ENCODE measurements at places on chromosomes 2 and 18.

- DNase-seq: no peak
Measured at GRCh38 chr2:10242451-10242850, 60.3 kb upstream of the HPCAL1 start.

DNA sequence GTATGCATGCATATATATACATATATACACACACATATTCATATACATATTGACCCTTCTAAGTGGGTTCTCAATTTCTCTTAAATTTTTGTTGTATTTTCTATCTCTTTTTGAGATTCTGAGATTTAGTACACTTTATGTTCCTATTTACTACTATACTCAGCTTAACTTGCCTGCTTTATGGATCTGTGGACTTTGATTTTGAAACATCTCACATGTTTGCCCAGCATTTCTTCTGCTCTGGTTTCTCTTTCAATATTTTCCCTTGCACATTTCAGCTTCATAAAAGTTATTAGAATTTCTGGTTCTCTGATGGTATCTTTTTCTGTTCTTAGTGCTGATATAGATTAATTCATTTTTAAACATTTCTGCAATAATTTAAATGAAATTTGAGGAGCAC is 380.6 kb downstream of the SPAG16 start:
- DNase-seq: no peak

DNA sequence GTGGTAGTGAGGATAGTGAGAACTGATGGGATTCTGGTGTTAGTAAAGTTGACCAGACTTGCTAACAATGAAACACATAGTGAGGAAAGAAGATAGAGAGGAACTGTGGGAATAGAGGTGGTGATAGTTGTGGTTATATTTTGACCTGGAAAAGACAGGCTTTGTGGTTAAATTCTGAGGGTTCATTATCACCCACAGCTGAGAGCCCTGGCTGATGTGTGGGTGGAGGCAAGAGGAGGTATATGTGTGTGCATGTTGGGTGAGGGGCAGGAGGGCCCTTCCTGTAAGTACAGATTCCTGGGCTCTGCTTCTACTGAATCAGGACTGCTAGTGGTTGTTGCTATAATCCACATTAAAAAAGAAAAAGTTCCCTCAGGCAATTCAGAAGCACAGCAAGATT is 26.2 kb upstream of the TMEM163 start:
- no peak for DNase-seq

- no peak for DNase-seq
Measured at GRCh38 chr18:49189772-49190171, 239.0 kb upstream of the SMAD7 start.

DNA sequence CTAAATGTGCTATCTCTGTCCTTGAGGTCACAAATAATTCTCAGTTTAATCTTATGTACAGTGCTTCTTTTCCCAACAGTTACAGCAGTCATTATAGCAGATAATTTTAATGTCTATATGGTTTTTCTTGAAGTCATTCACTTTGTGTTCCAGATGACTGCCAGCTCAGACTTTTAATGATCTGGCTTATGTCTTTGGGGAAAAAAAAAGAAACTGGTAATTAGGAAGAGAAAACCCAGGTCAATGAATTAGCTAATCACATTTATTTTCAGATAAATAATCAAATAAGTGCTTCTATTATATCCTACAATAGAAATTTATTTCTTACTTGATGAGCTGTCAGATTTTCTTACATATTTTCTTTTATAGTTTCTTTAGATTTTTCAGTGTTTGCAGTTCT is 96.0 kb downstream of the COMMD1 start:
- DNase-seq: no peak

DNA sequence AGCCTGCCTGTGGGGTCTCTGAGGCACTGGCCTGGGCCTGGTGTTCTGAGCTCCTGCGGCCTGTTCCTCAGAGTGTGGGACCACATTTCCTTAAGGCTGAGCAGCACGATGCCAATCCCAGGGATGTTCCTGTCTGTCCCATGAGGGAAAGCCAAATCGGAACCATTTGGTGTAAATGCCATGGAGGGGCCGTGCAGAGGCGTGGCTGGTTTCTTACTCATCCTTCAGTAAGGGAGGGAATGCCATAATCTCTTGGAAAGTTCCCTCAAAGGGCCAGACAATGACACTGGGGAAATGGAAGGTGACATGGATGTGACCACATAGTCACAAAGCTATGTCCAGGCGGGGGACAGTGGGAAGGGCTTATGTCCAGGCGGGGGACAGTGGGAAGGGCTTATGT is 14.4 kb upstream of the PTMA start:
- DNase-seq: no peak

DNA sequence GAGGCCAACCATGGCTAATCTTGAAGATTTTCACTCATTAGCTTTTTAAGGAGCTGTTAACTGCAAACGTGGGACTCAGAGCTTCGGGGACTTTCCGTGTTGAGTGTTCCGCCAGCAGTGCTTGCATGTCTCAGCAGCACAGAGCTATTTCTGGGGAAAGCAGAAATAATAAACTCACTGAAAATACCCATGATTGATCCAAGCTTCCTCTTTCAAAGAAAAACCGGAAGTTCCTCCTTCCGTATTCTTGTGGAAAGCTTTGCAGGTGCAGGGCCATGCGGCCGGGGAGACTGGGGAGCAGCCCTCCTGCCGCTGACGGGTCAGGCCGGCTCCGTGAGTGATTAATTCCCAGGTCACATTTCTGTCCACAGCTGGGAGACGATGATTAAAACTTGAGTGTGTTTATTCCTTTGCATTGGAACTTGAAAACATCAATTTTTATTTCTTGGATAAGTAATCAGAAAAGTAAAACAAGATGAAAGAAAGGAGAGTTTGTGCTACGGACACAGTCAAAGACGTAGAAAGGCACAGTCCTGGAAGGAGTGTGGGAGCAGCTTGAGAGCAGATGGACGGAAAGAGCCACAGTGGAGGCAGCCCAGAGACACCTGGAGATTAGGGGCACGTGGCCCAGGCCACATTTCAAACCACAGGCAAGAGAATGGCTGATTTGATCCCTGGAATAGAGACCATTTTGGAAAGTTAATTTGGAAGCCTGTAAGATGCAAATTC is 54.2 kb upstream of the CTDP1 start:
- DNase-seq: no peak

- DNase-seq: no peak
Measured at GRCh38 chr2:885230-886071, 65.2 kb upstream of the SNTG2 start.

DNA sequence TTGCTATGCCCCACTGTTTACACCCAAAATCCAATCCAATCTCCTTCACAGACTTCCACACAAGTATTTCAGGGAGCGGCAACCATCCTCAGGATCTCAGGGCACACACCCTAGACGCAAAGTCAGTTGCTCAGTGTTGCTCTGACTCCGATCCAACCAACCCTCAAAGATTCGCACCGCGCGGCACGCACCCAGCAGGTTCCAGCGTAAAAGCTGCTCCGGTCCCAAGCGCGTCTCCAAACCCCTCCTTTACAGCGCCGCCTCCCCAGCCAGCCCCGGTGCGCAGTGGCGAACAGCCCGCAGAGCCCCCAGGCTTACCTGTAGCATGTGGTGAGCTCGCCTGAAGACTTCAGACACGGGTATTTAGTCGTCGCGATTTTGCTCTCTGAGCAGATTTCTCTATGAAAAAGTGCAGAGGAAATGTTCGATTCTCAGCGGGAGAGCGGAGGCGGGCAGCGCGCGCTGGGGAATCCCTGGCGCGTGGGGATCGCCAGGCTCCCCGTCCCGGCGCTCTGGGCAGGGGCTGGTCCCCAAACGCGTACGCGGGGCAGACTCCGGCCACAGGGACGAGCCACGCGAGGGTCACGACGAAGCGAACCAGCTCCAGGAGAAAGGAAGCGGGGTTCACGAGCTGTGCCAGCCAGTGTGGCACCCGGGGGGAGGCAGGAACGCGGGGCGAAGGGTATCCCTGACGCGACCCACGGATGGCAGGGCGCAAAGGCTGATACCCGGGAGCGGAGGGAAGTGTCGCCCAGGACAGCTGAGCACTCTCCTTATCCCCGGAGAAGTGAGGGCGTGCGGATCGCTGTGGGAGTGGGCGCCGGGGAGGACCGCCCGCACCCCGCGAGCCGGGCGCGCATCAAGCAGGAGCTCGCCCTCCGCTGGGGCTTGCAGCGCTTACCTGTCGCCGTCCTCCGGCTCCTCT is 650 bp downstream of the CCBE1 start:
- DNase-seq: peak; percentile 53

DNA sequence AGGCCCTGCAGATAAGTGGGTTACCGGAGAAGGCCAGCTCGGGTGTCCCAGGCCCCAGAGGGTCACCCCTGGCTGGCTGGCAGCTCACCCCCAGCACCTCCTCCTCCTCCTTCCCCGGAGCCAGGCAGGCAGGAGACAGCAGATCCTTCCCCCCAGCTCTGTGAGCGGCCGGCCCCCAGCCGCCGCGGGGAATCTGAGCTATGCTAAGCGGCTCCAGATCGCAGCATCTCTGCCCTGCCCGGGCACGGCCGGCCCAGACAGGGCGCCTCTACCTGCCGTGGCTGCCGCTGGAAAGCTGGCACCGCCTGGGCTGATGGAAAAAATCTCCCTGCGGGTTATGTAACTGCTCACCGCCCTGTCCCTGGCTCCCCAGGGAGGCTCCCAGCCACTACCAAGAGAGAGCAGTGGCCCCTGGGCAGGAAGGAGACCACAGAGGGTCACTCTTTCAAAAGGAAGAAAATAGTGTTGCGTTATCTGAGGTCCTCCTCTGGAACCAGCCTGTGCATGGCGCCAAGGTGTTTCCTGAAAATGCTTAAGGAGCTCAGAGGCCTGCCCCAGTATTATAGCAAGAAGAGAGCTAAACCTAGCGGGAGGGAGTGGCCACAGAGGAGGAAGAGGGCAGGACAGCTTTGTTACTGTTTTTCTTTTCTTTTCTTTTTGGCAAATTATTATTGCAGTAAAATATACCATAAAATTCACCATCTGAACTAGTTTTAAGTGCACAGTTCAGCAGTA is 179.0 kb downstream of the SMAD7 start:
- no peak for DNase-seq

DNA sequence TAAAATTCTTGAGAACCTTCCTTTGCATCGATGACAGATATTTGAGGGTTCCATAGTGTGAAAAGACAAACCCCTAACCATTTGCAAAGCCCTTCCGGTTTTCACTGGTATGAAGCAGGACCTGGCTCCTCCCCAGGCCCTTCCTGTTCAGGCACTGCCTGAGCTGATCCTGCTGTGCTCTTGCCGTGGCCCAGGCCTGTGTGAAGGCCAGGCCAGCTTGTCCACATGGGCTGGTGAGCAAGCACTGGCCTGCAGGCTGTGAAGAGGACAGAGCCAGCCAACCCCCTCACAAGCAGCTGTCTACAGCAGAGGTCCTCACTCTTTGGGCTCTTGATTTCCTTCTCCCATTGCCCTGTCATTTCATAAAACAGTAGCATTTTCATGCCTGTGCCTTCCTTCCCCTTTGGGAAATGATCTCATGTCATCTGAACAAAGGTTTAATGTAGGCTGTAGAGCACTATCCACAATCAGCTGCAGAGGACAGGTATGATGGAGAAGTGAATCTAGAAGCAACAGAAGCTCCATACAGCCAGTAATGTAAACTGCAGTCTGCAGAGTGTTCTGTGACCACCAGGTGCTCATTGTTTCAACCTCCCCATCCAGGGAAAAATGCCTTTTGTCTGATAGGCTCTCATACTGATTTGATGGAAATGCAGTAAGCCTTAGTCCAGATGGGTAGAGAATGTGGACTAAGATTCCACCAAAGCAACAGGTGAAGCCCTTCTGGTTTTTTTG is 19.8 kb downstream of the MPHOSPH10 start:
- no peak for DNase-seq

GRCh38 chr2:120681181-120681580 is 54.5 kb upstream of the GLI2 start:
- no peak for DNase-seq

DNA sequence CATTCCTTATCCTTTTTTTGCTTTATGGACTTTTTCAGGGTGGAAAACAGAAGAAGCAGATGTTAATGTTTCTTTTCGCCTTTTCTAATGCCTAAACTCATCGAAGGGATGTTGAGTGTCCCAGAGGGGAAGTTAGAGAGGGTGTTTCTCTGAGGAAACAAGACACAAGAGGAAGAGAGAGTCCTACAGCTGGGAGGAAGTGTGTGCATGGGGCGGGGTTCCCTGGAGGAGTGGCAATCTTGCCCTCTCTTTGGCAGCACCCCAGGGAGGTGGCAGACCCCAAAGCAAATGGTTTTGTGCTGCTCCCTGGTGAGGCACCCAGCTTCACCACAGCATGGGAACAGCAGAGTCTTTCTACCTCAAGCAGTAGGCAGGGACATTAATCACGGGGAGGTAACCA is 377.6 kb downstream of the RND3 start:
- DNase-seq: no peak

GRCh38 chr2:156125018-156125417 is 207.5 kb downstream of the NR4A2 start:
- DNase-seq: peak; percentile 13

- peak; percentile 52 for DNase-seq
Measured at GRCh38 chr2:111967018-111967417, 68.6 kb downstream of the MERTK start.

DNA sequence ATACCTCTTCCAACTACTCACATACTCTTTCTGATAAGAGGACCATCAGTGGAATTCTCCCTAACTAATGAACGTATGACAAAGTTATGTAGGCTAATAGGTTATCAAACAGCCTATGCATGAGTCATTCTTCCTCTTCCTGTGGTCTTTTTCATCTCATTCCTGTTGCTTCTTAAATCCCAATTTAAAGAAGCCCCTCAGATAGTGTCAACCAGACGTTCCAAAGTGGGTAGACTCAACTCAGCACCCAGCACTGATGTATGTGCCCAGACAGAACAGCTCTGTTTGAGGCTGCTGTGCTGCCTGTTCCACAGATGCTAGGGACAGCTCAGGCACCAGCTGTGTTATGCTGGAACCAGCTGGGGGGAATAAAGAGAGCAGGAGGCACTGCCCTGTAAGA is 52.6 kb downstream of the CXCR4 start:
- DNase-seq: peak; percentile 30

DNA sequence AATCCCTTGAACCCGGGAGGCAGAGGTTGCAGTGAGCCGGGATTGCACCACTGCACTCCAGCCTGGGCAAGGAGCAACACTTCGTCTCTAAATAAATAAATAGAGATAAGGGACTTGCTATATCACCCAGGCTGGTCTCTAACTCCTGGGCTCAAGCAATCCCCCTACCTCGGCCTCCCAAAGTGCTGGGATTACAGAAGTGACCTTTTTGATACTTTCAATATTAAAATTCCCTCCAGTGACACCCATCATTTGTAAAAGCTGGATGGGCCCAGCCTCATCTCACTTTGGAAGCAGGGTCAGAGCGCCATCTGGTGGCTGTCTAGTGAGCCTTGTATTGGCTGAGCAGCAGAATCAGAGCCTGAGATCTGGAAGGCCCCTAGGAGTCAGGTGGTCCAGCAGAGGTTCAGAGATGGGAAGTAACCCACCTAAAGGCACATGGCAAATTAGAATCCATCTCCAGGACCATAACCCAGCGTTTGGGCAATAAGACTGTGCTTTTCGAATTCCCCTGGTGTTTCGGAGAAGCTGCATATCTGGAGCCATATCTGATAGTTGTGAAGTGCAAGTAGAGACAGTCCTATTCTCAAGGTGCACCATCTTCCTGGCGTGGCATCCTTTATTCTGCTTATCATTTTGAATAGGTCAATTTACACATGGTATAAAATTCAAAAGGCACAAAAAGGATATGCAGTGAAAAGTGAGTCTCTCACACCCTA is 18.3 kb upstream of the SLC35F6 start:
- peak; percentile 85 for DNase-seq

Data from mesendoderm (in vitro differentiated cells).